Fibroblast of lung (primary cell): ENCODE measurements at places on chromosomes 2 and 18. TPM values are rescaled to one million over a fixed set of nuclear protein-coding genes. Genes with fewer than 3 reads are reported as not detected.

DNA sequence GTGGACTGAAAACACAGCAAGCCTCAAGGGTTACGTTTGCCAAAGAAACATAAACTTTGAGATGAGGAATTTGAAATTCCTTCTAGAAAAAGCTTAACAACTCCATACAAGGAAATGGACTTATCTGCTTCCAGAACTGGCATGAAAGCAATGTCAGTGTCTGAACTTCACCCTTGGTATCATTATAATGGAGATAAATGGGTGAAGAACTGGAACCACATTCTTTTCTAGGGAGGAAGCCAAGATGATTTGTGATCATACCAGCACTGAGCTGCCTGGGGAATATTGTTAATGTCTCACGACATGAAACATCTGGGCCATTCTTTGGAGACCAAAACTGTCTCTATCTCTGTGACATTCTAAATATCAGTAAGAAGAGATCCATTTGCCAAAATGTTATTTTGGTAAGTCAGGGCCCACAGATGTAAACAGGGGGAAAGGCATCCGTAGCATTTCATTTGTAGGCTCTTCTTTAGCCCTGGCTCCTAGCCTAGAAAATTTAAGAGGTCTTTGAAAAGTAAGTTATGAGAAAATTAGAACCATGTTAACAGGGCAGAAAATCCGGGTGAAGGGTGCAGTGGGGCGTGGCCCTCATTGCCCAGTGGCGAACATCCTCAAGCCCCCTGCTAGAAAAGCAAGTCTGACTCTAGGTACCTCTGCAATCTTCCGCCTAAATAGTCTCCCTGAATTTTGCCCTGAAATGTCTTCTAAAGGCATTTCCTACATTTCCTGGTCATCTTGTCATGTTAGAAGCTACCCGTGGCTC lies 295.3 kb upstream of the EPAS1 start:
- DNase-seq = peak; percentile 79

DNA sequence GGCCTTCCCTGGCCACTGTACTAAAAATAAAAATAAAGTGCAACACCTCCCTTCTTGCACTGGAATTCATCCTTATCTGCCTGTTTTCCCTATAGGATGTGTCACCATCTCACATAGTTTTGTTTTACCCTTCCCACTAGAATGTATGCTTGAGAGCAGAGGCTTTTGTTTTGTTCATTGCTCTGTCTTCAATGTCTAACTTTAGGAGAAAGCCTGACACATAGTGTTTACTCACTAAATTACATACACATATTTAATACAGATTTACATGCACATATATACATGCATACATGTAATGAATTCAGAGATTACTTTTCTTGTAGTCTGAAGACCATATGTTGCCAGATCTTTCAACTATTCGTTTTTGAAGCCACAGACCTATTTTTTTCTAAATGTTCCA lies 23.0 kb downstream of the CD302 start:
- DNase-seq = no peak

- DNase-seq = peak; percentile 37
These were observed 651.3 kb downstream of the NYAP2 start for GRCh38 chr2:226050822-226051221.

GRCh38 chr2:205860885-205861284 lies 178.6 kb downstream of the NRP2 start:
- no peak for DNase-seq

POTEE gene
- polyA plus RNA-seq = 0.02 TPM in 2 replicates
